ENCODE measurements at places on chromosomes 16 and 17.

DNA sequence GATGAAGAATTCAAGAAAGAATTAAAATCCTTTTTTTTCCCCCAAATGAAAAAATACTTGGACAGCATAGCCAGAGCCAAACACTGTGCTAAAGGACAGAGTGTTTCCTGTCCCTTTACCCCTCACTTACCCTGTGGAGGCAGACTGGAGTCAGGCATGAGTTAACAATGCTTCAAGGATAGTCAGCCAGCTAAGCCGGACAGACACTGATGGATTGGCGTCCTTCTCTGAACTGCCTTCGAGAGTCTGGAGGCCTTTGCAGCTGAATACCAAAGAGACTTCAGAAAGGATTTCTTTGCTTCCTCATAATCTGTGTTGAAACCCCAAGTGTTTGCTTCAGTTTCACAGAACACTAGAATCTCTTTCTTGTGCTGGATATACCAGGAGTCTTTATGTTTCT, 4.6 kb downstream of the METTL9 start:
- no peak for DNase-seq

DNA sequence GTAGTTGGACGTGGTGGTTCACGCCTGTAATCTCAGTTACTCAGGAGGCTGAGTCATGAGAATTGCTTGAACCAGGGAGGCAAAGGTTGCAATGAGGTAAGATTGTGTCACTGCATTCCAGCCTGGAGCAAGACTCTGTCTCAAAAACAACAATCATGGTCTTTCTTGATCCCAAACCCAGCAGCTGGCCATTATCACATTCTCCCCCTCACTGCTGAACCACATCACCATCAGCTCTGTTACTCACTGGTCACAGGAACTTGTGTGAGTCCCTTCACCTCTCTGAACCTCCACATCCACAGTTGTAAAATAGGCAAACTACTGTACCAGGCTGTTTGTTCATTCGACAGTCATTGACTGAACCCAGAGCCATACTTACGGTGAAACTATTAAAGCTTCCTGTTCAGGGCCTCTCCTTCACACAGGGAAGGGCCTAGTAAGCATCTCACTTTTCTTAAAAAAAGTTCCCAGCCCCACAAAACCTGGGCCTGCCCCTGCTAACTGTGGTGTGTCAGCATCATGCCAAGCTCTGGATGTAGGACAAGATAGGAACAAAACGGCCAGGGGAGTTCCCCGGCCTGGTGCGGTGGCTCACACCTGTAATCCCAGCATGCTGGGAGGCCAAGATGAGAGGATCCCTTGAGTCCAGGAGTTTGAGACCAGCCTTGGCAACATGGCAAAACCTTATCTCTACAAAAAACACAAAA, 104.7 kb downstream of the COPRS start:
- peak; percentile 26 for DNase-seq

DNA sequence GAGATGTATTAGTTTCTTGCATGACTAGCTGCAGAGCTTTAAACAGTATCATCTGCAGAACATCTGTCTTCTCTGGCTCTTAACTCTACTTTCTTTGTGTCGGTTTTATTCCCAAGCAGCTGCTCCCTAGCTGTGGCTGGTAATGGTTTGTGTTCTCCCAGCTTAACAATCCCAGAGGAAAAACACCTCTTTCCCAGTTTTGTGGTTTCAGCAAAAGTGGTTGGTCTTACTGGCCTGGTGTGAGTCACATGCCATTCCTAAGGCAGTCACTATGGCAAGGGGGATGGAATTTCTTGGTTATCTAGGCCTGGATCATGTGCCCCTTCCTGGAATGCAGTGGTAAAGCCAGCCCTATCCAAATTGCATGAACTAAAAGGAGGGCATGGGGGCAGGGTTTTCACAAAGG, 27.5 kb downstream of the OMG start:
- peak; percentile 98 for DNase-seq

- peak; percentile 87 for DNase-seq
Observed at GRCh38 chr17:9371019-9371418, 204.6 kb downstream of the STX8 start.

GRCh38 chr16:3922241-3922640, 41.7 kb upstream of the CREBBP start:
- no peak for DNase-seq

- DNase-seq: no peak
Observed at GRCh38 chr16:67017421-67017750, 11.6 kb upstream of the CBFB start.

DNA sequence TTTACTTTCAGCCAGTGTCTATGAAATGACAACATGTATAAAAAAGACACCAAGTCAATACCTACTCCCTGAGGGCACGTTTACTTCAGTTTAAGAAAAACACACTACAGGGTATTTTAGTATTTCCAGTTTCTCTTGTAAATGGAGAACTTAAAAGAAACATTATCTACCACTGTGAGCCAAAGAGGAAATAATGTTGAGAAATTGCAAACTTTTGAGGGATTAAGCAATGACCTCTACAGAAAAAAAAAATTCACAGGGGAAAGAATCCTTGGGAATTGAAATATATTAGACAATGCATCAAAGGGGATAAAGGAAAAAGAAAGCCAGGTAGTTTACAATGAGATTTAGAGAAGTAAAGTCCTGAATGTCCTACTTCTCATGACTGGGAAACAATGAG, 126.0 kb downstream of the KCNJ2 start:
- no peak for DNase-seq

GRCh38 chr17:12918142-12918541, 99.7 kb downstream of the ELAC2 start:
- no peak for DNase-seq

GRCh38 chr17:65259696-65260485, 122.7 kb downstream of the RGS9 start:
- DNase-seq: no peak

DNA sequence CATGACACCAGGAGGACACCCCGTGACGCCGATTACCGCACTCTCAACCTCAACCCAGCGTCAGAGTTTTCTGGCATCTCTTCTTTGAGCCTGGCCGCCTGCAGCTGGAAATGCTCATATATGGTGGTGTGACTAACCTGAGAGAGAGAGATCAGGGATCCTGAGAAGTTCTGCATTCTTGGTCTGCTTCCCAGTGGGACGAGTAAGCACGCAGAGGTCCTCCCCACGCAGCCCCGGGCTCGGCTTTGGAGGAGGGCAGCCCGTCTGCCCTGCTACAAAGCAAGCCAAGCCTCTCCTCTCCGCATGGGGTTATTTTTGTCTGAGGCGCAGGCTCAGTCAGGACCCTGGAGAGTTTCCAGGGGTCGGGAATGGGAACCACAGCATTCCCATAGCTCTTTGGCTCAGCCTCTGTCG, 16.5 kb downstream of the CRISPLD2 start:
- DNase-seq: peak; percentile 96

DNA sequence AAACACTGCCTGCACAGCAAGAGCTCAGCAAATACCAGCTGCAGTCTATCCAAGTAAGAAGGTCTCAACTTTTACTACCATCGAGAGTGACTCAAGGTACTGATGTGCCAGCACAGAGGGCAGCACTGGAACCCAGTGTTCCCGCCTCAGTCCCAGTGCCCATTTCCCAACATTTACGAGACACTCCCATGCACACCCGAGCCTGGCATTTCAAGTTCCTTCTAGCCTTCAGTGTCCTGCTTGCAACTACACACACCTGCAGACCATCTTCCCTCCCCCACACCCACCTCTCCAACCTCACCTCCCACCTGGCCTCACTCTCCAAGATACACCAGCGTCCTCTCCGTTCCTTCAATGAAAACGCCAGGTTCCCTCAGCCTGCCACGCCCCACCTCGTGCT, 3.2 kb downstream of the KLHDC4 start:
- DNase-seq: no peak

- no peak for DNase-seq
Observed at GRCh38 chr17:20077978-20078685, 69.0 kb downstream of the SPECC1 start.

GRCh38 chr17:38559051-38559879, 46.5 kb downstream of the SRCIN1 start:
- DNase-seq: peak; percentile 29

- no peak for DNase-seq
Observed at GRCh38 chr17:17840751-17841591, 4.2 kb upstream of the SREBF1 start.

- no peak for DNase-seq
Observed at GRCh38 chr16:57578521-57579360, 36.3 kb downstream of the ADGRG5 start.

DNA sequence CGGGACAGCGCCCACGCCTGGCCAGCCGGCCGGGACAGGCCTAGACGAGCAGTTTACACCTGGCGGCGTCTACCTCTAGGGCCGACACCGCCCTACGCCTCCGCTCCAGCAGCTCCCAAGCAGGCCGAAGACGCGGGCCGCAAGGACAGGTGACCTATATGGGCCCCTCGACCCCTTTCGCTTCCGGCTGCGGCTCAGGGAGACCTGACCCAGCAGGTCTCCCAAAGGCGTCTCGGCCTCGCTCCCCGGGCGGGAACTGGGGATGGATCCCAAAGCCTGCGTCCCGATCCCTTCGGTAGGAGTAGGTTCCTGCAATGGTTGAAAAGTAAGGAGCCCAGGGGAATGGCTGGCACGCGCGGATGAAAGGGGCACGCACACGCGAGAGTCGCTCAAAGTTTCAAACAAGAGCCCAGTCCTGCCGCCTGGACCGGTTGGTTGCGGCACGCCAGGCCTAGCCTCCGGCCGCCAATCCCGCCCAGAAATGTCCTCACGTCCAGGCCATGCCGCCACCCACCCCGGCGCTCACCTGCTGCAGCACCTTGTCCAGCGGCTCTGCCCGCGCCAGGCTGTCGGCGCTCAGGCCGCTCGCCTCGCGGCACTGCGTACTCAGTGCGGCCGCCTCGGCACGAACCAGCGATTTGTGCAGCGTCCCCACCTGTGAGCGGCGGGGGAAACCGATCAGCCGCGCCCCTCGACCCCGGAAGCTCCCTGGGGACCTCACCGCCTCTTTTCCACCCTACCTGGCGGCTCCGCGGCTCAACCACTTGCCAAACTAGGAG, 630 bp downstream of the ESRP2 start:
- no peak for DNase-seq

DNA sequence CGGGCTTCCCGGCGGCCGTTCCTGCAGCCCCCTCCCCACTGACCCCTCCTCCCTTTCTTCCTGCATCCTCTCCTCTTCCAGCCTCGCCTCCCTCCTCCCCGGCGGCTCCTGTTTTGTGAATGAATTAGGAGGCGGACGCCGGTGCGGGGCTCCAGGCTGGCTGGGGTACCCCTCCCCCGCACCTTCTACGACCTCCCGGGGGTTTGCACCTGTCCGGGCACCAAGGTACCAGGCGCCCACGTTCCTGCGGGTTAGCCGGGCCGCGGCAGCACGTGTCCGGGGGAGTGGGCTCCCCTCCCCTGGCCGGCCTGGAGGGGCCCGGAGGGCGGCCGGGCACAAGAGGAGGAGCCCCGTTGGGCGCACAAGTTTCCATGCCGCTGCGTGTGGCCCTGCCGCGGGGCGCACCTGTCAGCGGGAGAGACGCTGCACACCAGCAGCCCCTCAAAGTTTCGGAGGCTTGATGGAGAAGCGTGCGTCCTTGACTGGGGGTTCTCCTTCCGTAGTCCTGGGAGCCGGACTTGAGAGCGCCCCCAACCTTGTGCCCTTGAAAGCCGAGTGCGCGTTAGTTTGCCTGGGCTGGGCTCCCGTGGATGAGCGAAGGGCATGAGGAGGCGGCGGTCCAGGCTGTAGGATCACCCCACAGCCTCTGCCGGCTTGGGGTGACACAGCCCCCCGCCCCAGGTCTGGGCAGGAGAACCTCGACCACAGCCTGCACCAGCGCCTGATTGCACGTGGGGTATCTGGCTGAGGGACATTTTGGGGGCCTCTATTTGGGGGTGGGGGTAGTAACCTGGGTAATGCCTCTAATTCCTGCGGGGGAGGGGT, 1.2 kb downstream of the HAS3 start:
- DNase-seq: no peak

DNA sequence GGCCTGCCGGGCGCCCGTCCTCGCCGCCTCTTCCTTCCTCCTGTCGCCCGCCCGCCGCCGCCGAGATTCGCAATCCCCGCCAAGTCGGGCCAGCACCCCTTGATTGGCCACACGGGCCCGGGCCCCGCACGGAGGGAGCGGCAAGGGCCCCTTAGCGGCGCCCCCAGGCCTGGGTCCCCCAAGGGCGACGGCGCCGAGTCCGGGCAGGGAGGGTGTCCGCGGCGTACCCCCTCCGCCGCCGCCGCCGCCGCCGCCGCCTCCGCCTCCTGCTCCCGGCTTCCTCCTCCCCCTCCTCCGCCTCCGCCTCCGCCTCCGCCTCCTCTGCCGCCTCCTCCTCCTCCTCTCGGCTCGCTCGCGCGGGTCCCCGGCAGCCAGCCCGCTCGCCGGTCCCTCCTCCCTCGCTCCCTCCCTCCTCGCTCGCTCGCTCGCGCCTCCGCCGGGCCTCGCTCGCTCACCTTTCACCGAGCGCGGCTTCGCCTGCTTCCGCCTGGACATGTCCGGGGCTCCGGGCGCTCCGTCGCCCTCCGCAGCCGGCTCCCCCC, 561 bp downstream of the ZNF423 start:
- DNase-seq: no peak

- DNase-seq: no peak
Observed at GRCh38 chr16:59698346-59699020, 964.4 kb upstream of the GOT2 start.

GRCh38 chr17:3750926-3751325, 27.2 kb downstream of the HASPIN start:
- no peak for DNase-seq

DNA sequence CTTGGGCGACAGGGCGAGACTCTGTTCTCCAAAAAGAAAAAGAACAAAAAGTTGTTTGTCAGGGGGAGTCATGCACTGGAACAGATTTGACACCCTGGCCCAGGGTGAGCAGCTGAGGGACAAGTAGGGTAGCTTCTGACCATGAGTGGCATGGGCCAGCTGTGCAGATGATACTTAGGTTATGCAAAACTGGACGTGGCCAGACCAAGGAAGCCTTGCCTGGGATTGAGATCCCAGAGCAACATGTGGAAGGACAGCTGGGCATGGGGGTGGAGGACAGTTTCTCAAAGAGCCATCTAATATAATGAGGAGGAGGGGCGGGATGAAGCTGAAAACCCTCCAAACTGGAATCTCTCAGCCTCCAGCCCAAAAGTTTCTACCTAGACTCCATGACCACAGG, 19.6 kb upstream of the SLC35B1 start:
- no peak for DNase-seq

DNA sequence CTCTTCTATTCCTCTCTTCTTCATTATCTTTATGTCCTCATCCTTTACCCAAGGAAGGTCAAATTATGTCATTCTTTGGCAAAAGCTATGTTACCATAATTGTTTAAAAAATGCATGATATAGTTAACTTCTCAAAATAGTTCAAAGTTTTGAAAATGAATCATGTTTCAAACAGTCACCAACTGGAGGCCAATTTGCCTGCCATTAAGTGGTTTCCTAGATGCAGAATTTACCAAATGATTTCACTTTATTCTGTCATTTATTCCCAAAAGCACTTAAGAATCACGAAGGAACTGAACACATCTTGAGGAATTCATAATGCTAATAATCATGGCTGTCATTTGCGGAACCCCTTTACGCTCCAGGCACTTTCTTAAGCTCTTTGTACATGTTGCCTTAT, 190.9 kb upstream of the CDH11 start:
- DNase-seq: no peak

- no peak for DNase-seq
Observed at GRCh38 chr17:66340720-66341119, 38.3 kb downstream of the PRKCA start.

GRCh38 chr16:7088711-7089110, 243.9 kb upstream of the RBFOX1 start:
- DNase-seq: no peak

GRCh38 chr17:306536-307294, 45.9 kb downstream of the RPH3AL start:
- DNase-seq: no peak

- no peak for DNase-seq
Observed at GRCh38 chr17:4636474-4637100, 4.9 kb downstream of the ALOX15 start.

All from kidney epithelial cell (primary cell).